Right atrium auricular region (tissue), 2 donors: ENCODE measurements at places on chromosomes 2 and 18.
A peak's percentile ranks its signal among the peaks of the same experiment; 100 is the strongest.

- no peak overlapping the region for H3K27ac ChIP-seq
- no peaks in the 10 kb centered on the region for H3K4me1 ChIP-seq
- no peak overlapping the region for H3K4me3 ChIP-seq
Measured at GRCh38 chr18:43533371-43533770, 256.1 kb upstream of the SYT4 start.

GRCh38 chr18:2855560-2856350 lies 8.9 kb downstream of the EMILIN2 start:
- DNase-seq, result peak; percentile 57
- H3K4me1 ChIP-seq, result peaks cover 29% of the 10 kb centered on the region
- H3K27ac ChIP-seq, result no peak overlapping the region
- no peak overlapping the region for H3K4me3 ChIP-seq
- H3K36me3 ChIP-seq, result no peaks in the 10 kb centered on the region
- H3K27me3 ChIP-seq, result no peaks in the 10 kb centered on the region

DNA sequence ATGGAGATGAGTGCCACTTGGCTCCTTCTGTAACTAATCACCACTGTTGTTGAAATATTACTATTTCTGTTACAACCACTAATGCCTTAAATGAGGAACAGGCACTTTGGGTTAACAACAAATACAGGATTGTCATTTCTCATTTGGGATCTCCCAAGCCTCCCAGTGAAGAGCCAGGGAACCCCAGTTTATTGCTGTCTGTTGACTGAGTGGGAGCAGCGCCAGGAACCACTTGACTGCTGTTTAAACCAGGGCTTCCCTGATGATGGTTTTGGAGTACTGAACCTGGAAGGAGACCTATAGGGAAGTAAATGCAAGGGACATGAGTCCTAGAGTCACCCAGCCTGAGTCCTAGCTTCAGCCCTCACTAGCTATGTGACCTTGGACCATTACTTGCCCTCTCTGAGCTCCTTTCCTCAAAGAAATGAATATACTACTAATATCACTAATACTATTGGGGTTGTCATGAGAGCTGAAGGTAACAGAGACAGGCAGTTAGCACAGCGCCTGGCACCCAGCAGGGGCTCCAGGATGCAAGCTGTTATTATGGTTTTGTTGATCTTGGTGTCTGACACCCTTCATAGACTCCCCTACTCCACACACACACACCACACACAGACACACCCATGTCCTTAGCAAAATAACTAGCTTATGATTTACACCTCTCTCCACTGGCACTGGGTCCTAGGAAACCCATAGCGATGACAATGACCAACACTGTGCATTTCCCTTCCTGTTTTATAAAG lies 104.2 kb upstream of the FZD7 start:
- no peaks in the 10 kb centered on the region for H3K27me3 ChIP-seq
- no peak overlapping the region for H3K27ac ChIP-seq
- no peaks in the 10 kb centered on the region for H3K4me1 ChIP-seq
- DNase-seq, result no peak

DNA sequence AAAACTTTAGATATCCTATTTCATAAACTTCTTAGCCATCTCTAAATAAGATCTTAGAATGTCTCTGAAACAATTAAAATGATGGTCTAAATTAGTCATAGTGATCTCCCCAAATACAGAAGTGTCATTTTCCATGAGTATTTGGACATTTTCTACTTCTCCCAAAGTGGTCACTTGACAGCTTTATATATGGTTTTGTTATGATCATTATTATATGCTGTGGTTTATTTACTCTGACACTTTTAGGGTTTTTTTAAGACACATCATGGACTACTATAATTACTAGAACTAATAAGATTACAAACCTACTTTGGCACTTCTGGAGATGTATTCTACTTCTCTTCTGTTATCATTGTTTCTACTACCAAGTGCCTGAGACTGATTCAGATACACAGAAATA lies 47.1 kb downstream of the SLC25A12 start:
- no peak overlapping the region for H3K4me3 ChIP-seq
- H3K27me3 ChIP-seq, result no peaks in the 10 kb centered on the region
- H3K36me3 ChIP-seq, result peaks cover 19% of the 10 kb centered on the region
- no peak for DNase-seq

- no peaks in the 10 kb centered on the region for H3K36me3 ChIP-seq
- peak overlapping the region; percentile 54 for H3K27ac ChIP-seq
- H3K4me1 ChIP-seq, result no peaks in the 10 kb centered on the region
- no peak for DNase-seq
- no peaks in the 10 kb centered on the region for H3K27me3 ChIP-seq
Measured at GRCh38 chr18:13320891-13321425, 102.4 kb downstream of the LDLRAD4 start.

DNA sequence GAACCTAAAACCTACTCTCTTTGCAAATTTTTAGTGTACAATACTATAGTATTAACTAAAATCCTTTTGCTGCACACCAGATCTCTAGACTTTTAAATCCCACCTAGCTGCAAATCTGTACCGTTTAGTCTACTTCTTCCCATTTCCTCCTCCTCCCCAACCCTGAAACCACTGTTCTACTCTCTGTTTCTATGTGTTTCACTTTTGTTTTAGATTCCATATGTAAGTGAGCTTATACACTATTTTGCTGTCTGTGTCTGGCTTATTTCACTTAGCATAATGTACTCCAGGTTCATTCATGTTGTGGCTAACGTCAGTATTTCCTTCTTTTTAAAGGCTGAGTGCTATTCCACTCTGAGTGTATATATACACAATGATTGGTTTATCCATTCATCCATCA lies 18.4 kb upstream of the DSC2 start:
- no peak for DNase-seq
- no peaks in the 10 kb centered on the region for H3K36me3 ChIP-seq
- H3K4me3 ChIP-seq, result no peak overlapping the region
- H3K4me1 ChIP-seq, result no peaks in the 10 kb centered on the region
- no peak overlapping the region for H3K27ac ChIP-seq
